EH (cell line): ENCODE measurements at places on chromosomes 7 and 10.
A peak's percentile ranks its signal among the peaks of the same experiment; 100 is the strongest.

GRCh38 chr10:29749150-29749549 lies 114.4 kb upstream of the SVIL start:
- peak; percentile 20 for DNase-seq

GRCh38 chr10:51430506-51430905 lies 268.9 kb downstream of the CSTF2T start:
- no peak for DNase-seq

GRCh38 chr7:138553805-138554204 lies 93.7 kb downstream of the TRIM24 start:
- DNase-seq, result no peak

- DNase-seq, result no peak
Observed at GRCh38 chr10:132938472-132939339, 3.7 kb downstream of the CFAP46 start.

- no peak for DNase-seq
Observed at GRCh38 chr10:11538834-11539190, 72.6 kb downstream of the USP6NL start.

GRCh38 chr7:8142477-8142876 lies 119.5 kb downstream of the ICA1 start:
- no peak for DNase-seq

DNA sequence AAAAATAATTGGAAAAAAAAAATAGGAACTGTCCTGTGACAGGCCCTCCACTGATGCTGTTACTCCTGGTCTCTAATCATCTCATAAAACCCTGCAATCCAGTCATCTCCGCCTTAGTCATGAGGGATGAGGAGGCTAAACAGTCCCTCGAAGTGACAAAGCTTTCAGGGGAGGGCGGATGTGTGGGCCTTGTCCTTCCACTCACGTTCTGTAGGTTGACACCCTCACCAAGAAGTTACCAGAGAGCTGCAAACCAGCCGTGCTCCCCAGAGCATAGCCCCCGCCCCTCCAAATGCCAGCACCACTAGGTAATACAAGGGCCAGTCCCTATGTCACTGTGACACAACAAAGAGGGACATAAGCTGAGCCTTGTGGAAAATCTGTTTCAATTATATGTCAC lies 11.9 kb downstream of the COBL start:
- DNase-seq, result no peak

- DNase-seq, result no peak
Observed at GRCh38 chr10:118214776-118215175, 127.3 kb downstream of the FAM204A start.

- peak; percentile 73 for DNase-seq
Observed at GRCh38 chr7:121334875-121335648, 6.3 kb downstream of the WNT16 start.

DNA sequence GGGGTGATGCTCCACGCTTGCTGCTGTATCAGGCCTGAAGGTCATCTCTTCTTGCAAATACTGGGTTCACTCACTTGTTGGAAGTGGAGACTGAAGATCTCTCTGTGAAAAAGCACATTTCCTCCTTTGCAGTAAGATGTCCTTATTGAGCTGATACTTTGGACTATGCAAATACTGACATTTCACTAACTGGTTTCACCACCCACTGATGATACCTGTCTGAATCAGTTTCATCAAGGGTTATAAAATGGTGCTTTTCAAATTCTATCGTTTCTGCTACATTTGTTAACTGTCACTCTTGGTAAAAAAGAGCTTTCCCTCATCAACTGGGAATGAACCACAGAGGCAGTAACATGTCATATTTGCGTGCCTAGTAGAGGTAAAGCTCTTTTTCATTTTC lies 35.5 kb downstream of the RAB19 start:
- no peak for DNase-seq

GRCh38 chr7:126569402-126569801 lies 683.3 kb downstream of the GRM8 start:
- no peak for DNase-seq

- DNase-seq, result no peak
Observed at GRCh38 chr10:97034301-97034700, 151.5 kb downstream of the SLIT1 start.

- DNase-seq, result peak; percentile 23
Observed at GRCh38 chr7:77729574-77730348, 33.5 kb downstream of the RSBN1L start.

GRCh38 chr7:106952658-106953231 lies 87.7 kb downstream of the PIK3CG start:
- DNase-seq, result peak; percentile 20

- DNase-seq, result no peak
Observed at GRCh38 chr10:60388709-60389301, 870 bp downstream of the ANK3 start.

DNA sequence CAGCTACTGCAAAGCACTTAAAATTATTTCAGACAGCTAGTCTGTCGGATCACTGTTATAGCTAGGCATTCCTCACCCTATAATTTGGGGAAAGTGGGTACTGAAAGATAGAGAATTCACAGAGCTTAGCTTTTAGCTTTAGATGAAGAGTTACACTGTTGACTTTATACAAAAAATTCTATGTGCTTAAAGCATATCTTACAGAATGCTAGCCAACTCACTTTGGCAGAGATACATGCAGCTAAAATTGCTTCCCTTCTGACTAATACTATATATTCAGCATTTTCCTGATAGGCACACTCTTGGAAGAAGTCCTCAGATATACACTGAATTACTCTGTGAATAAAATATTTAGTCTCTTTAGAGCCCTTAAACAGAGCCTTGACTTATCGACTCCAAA lies 353.5 kb upstream of the STEAP1 start:
- DNase-seq, result no peak
